ENCODE measurements at places on chromosomes 11 and 22.

DNA sequence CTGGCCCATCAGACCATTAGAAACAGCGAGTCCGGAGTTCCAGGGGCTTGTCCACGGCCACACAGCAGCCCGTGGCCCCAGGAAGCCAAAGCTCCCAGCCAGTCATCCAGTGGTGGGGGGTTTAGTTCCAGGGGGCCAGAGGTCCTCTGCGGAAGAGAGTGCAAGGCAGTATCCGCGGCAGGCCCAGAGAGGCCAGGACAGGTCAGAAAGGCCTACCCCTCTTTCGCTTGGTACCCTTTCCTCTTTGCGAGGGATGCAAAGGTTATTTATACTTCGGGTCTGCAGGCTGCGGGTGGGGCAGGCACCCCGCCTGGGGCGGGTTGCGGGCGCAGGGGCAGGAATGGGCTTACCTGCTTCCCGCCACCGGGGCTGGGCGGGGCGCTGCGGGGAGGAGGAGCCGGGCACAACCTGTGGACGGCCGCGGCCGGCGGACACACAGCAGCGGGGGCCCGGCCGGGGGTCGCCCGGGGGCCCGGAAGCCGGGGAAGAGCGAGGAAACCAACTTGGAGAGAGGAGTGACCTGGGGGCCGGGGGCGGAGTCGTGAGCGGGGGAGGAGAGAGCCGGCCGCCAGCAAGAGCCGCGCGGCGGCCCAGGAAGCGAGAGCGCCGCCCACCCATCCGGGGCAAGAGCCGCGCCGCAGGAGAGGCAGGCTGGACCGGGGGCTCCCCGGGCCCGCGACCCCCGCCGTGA lies at the start of gene SH3BP1:
TSS of gene SH3BP1 (plus strand) at position 600 of the 691 bp plus-strand sequence. CDS start 119 bp downstream, outside the sequence.
- peak; percentile 66 for DNase-seq

GRCh38 chr11:62489204-62489603 lies 57.4 kb downstream of the AHNAK start:
- no peak for DNase-seq

GRCh38 chr22:30386608-30386959 lies 627 bp downstream of the RNF215 start:
- no peak for DNase-seq

GRCh38 chr11:58647866-58648265 lies 25.4 kb downstream of the CNTF start:
- no peak for DNase-seq

- DNase-seq, result no peak
Measured at GRCh38 chr11:120717623-120718022, 206.1 kb downstream of the GRIK4 start.

DNA sequence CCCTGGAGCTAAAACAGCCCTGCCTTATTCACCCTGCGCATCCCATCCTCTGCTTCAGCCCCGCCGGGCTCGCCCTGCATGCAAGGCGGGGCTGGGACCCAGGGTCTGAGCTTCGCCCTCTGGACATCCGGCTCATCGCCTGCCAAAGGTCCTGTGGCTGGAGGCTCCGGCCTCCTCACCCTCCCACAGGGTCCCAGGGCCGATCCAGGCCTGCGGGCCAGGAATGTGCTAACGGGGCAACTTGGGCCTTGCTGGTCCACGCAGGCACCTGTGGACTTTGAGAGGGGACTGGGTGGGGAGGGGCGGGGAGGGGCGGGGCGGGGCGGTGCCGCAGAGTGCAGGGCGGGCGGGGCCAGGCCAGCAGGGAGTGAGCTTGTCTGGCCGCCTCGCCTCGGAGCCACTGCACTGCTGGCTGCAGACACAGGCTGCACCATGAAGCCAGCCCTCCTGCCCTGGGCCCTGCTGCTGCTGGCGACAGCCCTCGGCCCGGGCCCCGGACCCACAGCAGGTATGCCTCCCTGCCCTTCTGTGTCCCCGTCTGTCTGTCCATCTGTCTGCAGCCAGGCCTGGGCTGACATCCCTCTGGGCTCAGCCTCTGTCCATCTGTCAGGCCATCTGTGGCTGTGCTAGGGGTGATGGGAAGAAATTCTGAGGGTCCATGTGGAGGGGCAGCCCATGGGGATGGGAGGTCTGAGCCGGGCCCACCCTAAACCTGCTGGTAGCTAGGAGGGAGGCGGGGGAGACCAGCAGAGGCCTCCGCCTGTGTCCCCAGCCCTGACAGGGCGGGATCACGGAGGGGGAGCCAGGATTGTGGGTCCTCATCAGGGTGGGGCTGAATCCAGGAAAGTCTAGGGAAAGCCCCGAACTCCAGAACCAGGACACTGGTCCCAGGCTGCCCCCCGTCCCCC lies at the start of gene SUSD2:
TSS of gene SUSD2 (plus strand) at position 400 of the 908 bp plus-strand sequence. CDS start at position 433, 33 bp downstream.
- no peak for DNase-seq

DNA sequence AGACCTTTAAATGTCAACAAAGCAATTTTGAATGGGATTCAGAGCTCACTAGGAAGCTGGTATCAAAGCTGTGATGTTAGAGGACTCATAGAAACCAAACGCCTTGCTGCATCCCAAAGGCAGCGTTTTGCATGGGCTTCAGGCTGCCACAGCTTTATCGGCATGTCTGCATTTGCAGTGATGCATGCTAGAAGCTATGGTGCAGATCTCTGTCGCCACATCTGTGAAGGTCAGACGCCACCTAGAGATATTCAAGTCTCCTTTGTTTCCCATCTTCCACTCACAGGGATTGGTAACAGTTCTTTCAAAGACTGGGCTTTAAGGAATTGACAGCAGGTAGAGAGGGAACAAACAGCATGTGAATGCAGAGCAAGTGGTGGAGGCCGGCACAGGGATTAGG lies 47.8 kb downstream of the NTM start:
- no peak for DNase-seq

DNA sequence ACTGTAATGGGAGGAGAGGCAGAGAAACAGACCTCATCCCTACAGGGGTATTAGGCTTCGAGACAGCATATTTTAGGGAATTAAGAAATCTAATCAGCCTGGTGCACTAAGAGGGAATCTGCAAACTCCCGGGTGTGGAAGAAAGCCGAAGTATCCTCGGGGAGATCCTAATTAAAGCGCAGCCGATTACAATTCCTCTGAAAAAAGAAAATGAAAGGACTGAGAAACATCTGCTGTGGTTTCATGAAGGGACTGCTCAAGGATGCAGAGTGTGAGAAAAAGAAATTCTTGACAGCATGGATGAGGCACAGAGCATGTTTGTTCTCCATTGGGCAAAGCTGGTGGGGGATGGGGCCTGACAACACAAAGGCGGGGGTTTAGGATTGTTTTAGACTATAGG lies 290.0 kb upstream of the LARGE1 start:
- DNase-seq, result no peak

DNA sequence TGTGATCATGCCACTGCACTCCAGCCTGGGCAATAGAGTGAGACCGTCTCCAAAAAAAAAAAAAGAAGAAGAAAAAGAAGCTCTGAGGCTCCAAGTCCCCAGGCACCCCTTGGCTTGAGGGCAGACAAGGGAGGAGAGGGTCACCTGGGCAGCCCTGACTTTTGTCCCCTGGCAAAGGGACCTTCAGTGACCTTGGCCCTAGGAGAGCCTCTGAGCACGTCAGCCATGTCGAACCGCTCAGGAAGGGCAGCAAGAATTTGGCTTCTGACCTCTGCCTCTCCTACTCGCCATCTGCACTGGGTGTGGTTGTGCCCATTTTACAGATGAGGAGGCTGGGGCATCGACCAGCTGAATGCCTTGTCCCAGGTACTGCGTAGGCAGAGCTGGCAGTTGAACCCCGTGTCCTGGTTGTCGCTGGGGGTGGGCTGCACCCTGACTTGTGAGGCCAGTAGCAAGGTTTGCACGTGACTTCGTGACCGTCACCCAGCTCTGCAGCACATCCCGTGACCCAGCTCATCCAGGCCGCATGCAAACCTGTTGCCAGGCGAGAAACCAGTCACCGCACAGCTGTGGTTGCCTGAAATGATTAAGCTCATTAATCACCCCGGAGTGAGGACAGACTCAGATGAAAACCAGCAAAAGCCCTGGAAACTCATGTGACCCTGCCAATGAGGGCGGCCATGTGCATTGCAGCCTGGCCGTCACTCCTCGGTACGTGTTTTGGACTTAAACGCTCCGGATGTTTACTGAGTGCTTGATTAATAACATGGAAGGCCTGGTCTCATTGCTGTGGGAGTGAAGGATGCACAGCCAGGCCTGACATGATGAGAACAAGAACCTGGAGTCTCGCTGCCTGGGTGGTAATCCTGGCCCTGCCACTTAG lies 47.7 kb upstream of the PPP6R3 start:
- peak; percentile 89 for DNase-seq

GRCh38 chr11:36115378-36115801 lies 171.5 kb downstream of the LDLRAD3 start:
- DNase-seq, result no peak

DNA sequence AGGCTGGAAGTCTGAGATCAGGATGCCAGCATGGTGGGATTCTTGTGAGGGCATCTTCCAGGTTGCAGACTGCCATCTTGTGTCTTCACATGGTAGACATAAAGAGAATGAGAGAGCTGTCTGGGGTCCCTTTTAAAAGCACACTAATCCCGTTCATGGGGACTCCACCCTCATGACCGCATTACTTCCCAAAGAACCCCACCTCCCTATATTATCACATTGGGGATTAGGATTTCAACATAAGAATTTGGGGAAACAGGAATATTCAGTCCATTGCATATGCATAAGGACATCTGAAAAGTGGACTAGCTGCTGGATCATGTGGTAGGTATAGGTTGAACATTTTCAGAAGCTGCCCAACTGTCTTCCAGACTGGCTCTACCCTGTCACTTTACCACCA lies 33.1 kb upstream of the ADORA2A start:
- DNase-seq, result no peak

DNA sequence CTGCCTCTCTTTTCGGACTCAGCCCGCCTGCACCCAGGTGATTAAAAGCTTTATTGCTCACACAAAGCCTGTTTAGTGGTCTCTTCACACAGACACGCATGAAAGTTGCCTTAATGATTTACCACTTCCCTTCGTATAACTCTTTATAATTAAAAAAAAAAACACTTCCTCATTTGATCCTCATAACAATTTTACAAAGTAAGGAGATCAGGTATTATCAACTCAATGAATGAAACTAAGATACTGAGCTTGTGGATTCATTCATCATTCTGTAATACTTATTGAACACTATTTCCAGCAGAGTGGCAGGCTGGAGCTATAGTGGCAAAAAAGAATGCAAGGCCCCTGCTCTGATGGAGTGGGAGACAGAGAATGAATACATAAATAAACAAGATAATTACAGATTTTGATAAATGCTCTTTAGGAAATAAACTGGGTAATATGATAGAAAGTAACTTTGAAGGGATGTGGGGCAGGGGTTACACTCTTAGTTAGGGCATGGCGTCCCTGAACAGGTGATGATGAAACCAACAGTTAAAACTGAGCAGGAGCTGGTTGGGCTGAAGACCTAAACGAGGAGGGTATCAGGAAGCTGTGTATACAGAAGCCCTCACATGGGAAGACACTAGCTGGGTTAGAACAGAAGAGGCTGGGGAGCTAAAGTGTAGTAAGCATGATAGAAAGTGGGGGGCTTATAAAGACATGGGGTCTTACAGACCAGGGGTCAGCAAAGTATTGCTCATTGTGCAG lies 5.4 kb upstream of the CRTAM start:
- DNase-seq, result no peak

- peak; percentile 52 for DNase-seq
Measured at GRCh38 chr22:30396871-30397655, at the start of gene SEC14L2. Gene SEC14L2 (plus strand): TSS chr22:30397018. CDS start chr22:30397117, 99 bp downstream.

DNA sequence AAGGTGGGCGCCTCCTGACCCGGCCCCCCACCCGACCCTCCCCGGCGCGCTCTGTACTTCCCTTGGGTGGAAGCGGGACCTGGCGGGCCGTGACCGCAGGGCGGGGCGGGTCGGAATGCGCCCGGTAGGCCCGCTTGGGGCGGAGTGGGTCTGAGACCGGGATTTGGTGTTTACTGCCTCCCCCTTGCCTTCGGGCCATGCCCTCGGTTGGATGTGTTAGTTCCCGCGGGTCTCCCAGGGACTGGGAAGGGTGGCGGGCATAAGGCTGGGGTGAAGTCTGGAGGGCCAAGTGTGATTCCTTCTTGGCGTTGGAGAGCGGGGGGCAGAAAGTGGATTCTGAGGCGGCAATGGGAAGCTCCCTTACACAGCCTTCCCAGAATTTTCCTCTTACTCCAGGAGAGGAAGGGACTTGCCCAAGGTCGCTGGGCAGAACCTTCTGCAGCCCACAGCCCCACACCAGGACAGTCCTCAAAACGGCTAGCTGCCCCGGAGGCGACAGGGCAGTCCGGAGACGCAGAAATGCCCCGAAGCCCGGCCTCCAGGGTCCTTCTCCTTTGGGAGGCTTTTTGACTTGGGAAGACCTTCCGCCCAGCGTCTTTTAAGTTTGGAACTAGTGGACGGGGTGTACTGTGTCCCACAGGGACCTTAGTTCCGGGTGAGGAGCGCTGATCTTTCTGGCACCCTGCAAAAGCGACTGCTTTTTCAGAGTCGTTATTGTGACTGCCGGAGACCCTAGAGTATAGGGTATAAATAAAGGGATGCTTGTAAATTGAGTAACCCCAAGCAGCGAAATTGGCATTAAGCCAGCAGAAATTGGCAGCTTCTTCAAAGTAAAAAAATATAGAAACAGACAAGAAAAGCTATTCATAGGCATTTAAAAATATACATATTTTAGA lies 647 bp downstream of the SWAP70 start:
- no peak for DNase-seq

All from activated CD4-positive, alpha-beta T cell treated with anti-CD3 and anti-CD28 coated beads, Interleukin-2, amount 50 U/mL, for 16 hours (primary cell).